Urothelium cell line (cell line): ENCODE measurements at places on chromosomes 1 and 21.

GRCh38 chr1:101463195-101463594 lies 226.4 kb downstream of the S1PR1 start:
- no peak for DNase-seq

DNA sequence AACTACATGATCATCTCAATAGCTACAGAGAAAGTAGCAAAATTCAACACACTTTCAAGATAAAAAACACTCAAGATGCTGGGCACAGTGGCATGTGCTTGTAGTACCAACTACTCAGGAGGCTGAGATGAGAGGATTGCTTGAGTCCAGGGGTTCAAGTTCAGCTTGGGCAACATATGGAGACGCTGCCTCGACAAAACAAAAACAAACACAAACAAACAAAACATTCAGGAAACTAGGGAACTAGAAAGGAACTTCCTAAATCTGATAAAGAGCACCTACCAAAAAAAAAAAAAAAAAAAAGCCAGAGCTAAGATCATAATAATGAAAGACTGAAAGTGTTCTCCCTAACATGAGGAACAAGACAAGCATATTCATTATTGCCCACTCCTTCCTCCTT lies 22.8 kb upstream of the RNF186 start:
- DNase-seq, result no peak

DNA sequence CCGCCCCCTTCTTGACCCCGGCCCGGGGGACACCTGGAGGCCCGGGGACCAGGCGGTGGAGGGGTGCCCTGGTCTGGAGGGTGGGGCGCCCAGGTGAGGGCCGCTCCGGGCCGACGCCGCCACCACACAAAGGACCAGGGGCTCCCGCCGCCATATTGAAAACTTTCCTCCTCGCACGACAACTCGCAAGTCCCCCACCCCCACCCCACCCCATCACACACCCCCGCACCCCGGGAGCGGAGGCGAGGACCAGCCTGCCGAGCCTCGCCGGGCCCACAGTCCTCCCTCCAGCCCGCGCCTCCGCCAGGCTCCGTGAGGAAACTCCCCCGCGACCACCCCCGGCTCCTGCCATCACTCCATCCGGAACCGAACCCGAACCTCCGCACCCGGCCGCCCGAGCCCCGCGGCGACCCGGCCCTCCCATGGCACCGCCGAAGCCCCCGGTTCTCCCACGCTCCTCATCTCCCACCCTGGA lies 733 bp downstream of the KDM5B start:
- DNase-seq, result peak; percentile 53

- DNase-seq, result no peak
Measured at GRCh38 chr1:59077466-59078069, 219.3 kb upstream of the FGGY start.

GRCh38 chr1:39321979-39322378 lies 117.5 kb downstream of the MACF1 start:
- no peak for DNase-seq

- DNase-seq, result no peak
Measured at GRCh38 chr1:214678386-214678785, 75.4 kb downstream of the CENPF start.
